Stimulated activated naive CD4-positive, alpha-beta T cell (primary cell): ENCODE measurements at places on chromosomes 1 and 21.

- no peak for DNase-seq
Measured at GRCh38 chr1:214414691-214415090, 133.7 kb downstream of the SMYD2 start.

DNA sequence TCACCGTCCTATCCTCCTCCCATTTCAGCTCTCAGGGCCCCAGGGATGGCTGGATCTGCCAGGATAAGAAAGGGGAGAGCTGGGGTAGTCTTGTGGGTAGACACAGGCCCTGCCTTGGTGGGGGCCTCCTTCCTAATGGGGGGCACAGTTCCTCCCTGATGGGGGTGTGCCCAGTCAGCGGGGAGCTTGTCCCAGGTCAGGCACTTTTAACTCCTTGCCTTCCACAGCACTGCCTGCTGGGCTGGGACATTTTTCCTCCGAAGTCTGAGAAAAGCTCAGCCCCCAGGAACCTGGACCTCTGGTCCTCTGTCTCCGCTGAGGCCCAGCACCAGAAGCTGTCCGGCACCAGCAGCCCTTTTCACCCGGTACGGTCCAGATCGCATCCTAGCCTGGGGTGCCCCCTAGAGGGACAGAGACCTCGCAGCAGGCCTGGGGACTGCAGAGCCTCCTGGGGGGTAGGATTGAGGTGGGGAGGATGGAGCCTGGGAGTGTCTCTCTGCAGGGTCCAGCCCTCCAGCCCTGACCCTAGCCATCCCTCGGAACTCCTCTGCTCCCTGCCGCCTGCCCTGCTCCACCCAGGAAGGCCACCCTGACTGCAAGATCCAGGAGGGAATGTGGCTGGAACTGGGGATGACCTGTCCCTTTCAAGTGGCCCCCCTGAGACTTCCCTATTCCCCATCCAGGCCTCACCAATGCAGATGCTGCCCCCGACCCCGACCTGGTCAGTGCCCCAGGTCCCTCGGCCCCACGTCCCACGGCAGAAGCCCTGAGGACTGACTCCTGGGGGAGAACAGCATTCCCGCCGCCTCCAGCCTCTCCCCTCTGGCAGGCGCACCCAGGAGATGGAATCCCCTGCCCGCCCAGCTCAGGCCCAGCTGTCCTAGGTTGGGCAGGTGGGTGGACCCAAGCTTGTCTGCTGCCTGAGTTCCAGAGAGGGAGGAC lies 12.0 kb downstream of the MIIP start:
- DNase-seq: no peak

DNA sequence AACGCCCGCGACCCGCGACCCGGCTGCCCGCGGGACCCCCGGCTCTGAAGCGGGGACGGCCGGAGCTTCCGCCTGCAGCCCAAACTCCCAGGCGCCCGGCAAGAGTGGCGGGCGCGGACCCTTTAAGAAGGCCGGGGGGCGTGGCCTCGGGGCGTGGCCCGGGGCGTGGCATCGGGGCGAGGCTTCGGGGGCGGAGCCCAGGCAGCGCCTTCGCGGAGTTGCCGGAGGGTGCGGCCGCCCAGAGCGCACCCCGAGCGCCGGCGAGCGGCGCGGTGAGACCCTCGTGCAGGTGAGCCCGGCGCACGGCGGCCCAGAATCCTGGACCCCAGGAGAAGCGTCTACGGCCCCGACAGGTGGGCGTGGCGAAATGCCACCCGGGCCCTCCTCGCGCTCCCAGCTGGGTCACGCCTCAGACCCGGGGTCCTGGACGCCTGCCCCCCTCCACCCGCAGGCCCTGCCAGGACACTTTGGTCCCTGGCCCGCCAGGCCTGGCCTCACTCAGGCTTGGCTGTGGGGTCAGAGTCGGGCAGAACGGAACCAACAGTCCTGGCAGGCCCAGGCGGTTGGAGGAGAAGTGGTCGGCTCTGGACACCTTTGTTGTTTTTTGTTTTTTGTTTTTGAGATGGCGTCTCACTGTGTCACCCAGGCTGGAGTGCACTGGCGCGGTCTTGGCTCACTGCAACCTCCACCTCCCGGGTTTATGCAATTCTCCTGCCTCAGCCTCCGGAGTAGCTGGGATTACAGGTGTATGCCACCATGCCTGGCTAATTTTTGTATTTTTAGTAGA lies 14.4 kb downstream of the RNF223 start:
- peak; percentile 84 for DNase-seq

DNA sequence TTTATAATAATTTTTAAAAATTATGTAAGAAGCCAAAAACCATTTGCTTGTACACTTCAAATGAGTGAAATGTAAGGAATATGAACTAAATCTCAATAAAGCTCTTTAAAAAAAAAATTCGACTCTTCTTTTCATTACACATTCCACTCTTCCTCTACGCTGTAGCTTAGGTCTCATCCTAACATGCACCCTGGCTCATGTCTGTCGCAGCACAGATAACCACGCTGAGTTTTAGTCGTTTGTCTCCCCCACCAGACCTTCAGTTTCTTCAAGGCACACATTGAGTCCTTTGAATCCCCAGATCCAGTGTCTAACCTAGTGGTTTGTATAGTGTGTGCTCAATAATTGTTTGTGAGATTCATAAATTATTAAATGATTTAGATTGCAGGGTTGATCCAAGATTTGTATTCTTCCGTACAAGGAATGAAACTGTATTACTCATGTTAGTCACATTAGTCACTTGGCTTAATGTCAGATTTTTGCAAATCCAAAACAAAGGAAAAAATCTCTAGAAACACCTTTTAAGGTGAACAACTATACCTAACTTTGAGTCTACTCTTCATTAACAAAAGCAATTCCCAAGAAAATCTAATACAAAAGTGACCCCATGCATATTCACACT lies 57.3 kb downstream of the SLC25A24 start:
- DNase-seq: no peak

- DNase-seq: no peak
Measured at GRCh38 chr1:6623269-6623965, 1.3 kb upstream of the THAP3 start.

DNA sequence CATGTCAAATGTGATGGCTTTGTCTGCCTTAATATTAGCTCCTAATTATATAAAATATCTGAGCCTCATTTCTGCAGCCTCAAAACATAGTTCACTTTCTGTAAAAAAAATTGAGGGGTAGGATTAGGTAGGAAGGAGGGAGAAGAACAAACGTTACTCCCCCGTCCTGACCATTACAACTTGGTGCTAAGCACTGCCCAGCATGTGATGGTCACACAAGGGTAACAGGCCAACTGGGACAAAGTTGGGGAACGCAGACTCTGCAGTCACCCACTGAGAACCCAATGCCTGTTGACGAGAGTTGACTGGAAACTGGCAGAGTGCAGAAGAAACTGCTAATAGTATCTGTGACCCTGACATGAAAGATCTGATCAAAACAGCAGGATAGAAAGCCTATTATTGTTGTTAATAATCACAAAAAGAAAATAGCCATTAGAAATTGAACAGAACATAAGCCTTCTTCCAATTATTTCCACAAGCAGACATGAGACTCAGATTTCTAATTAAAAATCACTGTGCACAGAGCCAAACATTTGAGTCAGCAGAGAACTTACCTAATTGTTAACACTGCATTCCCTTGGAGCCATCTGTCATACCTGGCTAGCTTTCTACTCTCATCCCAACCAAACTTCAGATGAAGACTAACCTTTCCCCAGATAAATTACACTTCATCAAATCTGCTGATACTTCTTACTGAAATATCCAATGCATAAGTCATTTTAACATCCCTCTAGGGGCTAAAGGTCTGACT lies 5.5 kb downstream of the SORT1 start:
- DNase-seq: no peak

DNA sequence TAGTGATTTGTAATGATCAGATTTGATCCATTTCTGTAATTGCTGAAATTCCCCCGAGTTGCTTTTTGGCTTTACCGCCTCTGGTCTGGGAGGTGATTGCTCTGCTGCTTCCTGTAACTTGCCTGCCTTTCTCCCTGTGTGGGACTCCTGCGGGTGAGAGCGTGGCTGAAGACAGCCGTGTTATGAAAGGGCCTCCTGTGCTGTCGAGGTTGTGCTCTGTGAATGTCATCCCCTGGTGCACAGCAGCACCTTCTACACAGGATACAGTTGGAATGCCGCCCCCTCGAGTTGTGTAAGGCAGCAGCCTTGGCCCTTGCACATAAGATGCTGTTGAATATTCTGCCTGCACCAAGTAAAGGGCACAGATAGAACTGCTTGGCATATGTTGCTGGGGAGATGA lies 5.9 kb downstream of the SOD1 start:
- DNase-seq: no peak

DNA sequence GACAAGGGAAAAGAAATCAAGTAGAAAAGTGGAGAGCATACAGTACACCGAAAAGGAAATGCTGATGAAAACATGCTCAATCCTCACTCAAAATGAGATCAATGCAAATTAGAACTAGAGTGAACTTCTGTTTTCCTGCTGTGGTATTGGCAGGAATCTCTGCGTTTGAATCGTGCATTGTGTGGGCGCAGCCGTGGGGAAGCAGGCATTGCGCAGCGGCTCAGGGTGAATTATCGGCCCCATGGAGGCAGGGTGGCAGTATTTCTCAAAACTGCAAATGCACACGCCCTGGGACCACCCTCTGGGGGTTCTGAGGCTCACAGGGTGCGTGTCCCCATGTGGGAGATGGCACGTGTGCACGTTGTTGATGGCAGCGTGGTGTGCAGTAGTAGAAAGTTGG lies 140.6 kb downstream of the PEX14 start:
- DNase-seq: no peak

GRCh38 chr1:68571454-68572235 lies 74.8 kb upstream of the DEPDC1 start:
- no peak for DNase-seq

DNA sequence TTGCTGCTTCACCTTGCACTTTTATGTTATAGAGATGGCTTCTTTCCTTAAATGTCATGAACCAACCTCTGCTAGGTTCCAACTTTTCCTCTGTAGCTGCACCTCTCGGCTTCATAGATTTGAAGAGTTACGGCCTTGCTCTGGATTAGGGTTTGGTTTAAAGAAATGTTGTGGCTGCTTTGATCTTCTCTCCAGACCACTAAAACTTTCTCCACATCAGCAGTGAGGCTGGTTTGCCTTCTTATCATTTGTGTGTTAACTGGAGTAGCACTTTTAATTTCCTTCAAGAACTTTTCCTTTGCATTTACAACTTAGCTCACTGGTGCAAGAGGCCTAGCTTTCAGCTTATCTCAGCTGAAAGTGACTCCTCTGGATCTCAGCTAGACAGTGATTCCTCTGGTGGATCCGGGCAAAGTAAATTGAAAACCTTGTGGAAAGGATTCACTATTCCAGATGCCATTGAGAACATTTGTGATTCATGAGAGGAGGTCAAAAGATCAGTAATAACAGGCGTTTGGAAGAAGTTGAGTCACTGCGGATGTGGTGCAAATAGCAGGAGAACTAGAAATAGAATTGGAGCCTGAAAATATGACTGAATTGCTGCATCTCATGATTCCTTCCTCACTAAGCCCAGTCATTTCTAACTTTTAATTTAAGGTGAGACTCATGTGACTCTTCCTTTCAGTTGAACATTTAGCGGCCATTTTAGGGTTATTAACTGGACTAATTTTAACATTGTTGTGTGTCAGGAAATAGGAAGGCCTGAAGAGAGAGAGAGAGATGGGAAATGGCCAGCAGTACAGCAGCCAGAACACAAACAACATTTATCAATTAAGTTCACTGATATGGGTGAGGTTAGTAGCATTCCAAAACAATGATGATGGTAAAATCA lies 16.2 kb upstream of the RGS1 start:
- no peak for DNase-seq

DNA sequence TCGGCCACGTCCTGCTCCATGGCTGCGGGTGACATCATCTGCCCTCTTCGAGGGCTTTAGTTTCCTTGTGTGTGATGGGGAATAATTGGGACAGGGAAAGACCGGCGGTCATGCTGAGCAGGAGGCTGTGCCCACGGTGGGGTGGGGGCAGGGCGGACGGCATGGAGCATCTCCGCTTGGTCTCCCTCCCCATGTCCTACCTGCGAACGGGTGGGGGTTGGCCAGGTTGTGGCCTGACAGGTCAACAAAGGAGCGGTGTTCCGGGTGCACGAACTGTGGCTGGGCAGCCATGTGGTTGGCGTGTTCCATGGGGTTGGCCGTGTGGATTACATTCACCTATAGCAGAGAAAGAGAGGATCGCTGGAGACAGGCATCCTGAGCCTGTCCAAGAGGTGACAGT lies 80.0 kb downstream of the PIK3CD start:
- DNase-seq: no peak

DNA sequence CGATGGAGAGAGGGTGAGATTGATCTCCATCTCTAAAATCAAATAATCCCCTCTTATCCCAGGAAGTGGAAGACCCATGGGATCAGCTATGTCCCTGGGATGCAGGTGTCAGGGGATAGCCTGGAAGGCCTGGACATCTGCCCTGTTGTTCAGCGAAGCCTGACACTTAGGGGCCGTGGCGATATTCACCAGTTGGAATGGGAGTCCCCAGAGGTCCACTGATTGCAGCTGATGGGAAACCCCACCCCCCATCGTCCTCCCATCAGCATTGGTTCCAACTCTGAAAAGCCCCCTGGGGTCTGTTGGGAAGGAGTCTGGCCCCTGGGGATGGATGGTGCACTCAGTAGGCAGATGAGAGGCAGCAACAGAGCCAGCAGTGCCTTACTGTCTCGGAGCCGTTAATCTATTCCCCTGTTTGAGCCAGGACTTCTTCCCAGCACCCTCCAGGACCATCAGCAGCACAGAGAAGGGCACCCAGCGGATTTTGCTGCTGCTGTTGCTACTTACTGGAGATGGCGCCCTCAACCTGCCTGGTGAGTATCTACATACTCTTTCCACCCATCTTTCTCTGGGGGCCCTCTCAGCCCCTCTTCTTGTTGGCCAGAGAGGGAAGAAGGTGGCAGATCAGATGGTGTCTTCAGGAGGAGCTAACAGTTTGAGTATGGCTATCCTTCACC lies 13.4 kb downstream of the CATSPER4 start:
- no peak for DNase-seq

- DNase-seq: no peak
Measured at GRCh38 chr1:67840449-67840848, 7.2 kb upstream of the GNG12 start.

DNA sequence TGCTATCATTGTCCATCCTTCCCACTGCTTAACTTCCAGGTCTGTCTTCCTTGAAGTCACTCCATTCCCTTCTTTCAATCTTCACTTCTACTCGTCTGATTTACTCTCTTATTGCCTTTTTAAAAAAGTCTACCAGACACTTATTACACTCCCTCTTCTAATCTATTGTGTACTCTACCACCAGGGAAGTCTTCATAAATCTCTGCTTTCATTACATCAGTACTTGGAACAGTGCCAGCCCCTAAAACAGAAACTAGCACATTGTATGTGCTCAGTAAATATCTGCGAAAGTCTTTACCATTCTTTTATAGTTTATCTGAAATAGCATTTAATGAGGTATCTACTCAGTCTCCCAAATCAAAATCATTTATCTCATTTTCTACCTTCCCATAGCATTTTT lies 236.4 kb downstream of the USH2A start:
- DNase-seq: no peak

GRCh38 chr1:61865646-61866220 lies 123.5 kb downstream of the PATJ start:
- no peak for DNase-seq
